Left ventricle myocardium superior (tissue), 1 donor: ENCODE measurements at places on chromosomes 5 and 9. TPM values are rescaled to one million over a fixed set of nuclear protein-coding genes. Genes with fewer than 3 reads are reported as not detected.

DNA sequence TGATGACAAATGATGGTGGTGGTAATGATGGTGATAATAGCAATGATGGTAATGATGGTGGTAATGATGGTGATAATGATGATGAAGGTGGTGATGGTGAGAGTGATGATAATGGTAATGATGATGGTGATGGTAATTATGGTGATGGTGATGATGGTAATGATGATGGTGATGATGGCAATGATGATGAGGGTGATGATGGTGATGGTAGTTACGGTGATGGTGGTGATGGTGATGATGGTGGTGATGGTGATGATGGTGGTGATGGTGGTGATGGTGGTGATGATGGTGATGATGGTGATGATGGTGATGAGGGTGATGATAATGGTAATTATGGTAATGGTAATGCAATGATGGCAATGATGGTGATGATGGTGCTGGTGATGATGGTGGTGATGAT is 91.1 kb downstream of the DAP start:
- DNase-seq: no peak

- DNase-seq: no peak
Observed at GRCh38 chr5:155678371-155678770, 648.6 kb upstream of the SGCD start.

- peak; percentile 97 for DNase-seq
Observed at GRCh38 chr9:129460323-129461261, 160.3 kb downstream of the C9orf50 start.

The CMYA5 gene
- total RNA-seq: 960 TPM

- DNase-seq: no peak
Observed at GRCh38 chr9:9949368-9949767, 663.4 kb downstream of the PTPRD start.

DNA sequence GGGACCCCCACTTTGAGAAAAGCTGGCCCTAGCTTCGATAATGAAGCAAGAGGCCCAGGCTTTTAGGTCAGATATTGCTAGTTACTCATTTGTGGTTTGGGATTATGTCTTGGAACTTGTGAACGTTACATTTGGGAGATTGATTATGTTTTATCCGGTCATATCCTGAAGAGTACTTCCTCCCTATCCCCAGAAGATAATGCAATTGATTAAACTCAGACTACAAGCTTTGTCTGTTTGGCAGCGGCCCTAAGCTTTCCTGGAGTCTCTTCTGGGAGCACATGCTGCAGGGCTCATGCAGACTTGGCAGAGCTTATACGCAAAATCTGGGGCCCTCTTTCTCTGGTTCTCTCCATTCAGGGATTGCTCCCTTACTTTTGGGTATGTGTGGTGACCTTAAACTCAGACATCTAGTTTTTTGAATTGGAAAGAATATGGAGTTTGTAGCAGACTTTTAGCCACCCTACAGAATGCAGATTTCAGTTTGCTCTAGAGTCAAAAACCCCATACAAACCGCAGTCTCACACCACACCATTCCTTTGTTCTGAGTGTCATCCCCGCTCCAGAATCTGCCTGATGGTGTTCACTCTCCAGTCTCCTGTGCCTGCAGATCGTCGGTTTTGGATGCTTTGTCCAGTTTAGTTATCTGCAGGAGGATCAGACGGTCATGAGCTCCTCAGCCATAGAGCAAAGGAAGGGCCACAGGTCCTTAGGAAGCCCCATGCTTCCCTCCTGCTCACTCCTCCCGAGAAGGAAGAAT is 449.5 kb upstream of the TRPC7 start:
- DNase-seq: peak; percentile 28

- DNase-seq: no peak
Observed at GRCh38 chr9:137202966-137203365, 2.4 kb upstream of the TPRN start.

The CHMP5 gene
- 49.4 TPM for total RNA-seq

The FOXI1 gene
- not detected for total RNA-seq

DNA sequence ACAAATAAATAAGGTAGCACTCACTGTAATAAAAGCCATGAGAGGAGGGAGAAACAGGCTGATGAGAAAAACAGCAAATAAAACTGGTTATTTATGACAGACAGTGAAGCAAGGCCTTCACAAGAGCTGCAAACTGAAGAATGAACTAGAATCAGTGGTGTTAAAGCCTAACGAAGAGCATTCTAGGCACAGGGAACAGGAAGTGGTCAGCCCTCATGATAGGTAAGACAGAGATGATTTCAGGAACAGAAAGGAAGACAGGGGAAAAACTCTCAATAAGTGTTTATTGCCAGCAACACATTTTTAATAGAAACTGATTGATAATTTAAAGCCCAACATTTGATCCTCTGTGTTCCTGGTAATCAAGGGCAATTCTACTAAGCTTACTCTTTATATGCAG is 124.5 kb downstream of the EDIL3 start:
- no peak for DNase-seq

GRCh38 chr9:10678010-10678409 is 65.2 kb upstream of the PTPRD start:
- DNase-seq: no peak

The LCN10 gene
- 10.6 TPM for total RNA-seq

GRCh38 chr5:149445739-149446369 is 66.8 kb upstream of the IL17B start:
- DNase-seq: no peak

DNA sequence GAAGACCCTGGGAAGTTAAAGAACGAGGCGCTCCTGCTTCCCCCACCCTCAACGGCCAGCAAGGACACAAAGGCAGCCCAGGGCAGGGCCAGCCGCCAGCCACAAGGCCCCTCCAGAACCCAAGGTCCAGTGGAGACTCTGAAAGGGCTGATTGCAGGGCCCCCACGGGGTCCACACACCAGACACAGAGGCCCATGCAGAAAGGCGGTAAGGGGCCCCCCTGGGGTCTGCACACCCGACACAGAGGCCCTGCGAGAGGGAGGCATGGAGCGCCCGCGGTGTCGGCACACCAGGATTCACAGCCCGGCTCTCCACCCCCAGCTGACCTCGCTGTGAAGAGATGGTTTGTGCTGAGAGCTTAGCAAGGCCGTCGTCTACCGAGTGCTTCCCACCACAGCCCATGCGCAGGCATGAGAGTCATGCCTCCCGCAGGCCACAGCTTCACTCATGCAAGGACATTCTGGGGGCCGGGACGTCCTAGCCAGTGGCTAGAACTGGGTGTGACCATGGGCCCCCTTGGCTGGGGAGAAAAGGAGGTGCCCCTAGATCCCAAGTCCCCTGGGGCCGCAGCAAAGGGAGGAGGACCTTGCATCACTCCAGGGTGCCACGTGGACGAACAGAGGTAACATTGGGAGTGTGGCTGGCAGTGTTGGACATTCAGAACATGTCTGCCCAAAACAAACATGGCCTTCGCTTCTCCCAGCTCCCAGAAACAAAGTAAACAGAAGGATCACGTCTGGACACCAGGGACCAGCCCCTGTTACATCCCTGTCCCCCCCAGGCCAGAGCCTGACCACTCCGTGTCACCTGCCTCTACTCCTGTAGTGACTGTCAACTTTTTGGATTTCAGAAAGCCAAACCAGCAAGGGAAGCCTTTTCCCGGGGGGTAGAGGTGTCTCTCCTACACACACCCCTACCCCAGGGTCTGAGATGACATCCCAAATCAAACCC is 9.8 kb downstream of the BRD3 start:
- DNase-seq: no peak

The SLC24A2 gene
- not detected for total RNA-seq

The PCDHGB4 gene
- total RNA-seq: 5.4 TPM

GRCh38 chr5:96023518-96023917 is 61.9 kb upstream of the ELL2 start:
- no peak for DNase-seq

GRCh38 chr5:56123531-56124243 is 109.4 kb downstream of the ANKRD55 start:
- peak; percentile 65 for DNase-seq

- no peak for DNase-seq
Observed at GRCh38 chr5:161261668-161262323, 284.7 kb downstream of the GABRB2 start.

The CDH12 gene
- not detected for total RNA-seq
